ENCODE measurements at places on chromosomes 2 and 18.

GRCh38 chr2:8462899-8463648 is 218.8 kb upstream of the ID2 start:
- no peak for DNase-seq

- DNase-seq, result no peak
Observed at GRCh38 chr2:200411831-200412230, 98.0 kb downstream of the KCTD18 start.

GRCh38 chr2:97819754-97820153 is 106.4 kb downstream of the ZAP70 start:
- DNase-seq, result no peak

- no peak for DNase-seq
Observed at GRCh38 chr2:134144081-134144596, 109.7 kb upstream of the MGAT5 start.

- no peak for DNase-seq
Observed at GRCh38 chr2:66594001-66594400, 159.1 kb downstream of the MEIS1 start.

- peak; percentile 63 for DNase-seq
Observed at GRCh38 chr2:109348671-109349502, 219.9 kb downstream of the SH3RF3 start.

GRCh38 chr18:21996351-21996826 is 173.0 kb upstream of the GATA6 start:
- no peak for DNase-seq

DNA sequence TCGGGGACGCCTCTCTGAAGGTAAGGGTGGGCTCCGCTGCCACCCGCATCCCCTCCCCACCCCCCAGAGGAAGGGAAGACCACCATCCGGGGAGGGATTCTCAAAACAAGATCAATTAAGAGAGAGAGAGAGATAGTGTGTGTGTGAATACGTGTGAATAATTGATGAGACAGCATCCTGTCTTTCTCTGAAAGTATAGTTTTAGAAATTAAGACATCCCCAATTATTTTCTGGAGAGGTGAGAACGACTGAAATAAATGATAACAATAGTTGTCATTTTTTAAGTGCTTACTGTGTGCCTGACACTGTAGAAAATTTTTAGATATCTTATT is 751 bp downstream of the IL18R1 start:
- DNase-seq, result no peak

DNA sequence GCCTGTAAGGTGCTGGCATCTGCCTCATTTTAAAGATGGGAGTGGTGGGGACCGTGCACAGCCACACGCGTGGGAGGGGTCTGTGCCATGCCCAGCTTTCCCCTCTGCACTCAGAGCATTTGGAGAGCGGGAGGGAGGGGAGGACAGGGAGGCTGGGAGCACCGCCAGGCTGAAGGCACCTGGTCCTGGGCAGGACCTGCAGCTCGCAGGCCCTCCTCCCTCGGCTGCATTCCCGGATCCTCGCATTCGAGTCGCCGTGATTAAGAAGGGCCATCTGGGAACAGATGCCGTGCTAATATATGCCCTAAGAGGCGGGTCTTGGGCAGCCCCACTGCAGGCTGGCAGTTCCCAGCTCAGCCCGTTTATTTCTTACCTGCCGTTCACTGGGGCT is 84.0 kb downstream of the PTGR3 start:
- DNase-seq, result no peak

DNA sequence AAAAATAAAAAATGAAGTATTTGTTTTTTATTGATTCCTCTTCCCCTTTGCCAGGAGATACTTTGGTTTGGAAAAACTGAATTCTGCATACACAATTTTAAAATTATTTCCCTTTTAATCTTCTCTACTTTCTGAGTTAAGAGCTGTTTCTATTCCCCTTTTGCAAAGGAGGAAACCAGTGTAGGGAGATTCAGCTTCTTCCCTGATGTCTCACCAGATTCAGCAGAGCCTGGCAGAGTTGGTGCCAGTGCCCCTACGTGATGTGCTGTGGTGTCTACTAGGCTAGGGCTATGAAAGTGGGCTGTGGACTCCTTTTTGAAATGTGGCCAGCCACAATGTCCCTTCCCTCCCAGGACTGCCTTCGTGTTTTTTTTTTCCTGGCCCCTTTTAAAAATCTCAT is 2.4 kb downstream of the RPE start:
- DNase-seq, result no peak

GRCh38 chr18:13606604-13607254 is 119.6 kb downstream of the FAM210A start:
- no peak for DNase-seq

DNA sequence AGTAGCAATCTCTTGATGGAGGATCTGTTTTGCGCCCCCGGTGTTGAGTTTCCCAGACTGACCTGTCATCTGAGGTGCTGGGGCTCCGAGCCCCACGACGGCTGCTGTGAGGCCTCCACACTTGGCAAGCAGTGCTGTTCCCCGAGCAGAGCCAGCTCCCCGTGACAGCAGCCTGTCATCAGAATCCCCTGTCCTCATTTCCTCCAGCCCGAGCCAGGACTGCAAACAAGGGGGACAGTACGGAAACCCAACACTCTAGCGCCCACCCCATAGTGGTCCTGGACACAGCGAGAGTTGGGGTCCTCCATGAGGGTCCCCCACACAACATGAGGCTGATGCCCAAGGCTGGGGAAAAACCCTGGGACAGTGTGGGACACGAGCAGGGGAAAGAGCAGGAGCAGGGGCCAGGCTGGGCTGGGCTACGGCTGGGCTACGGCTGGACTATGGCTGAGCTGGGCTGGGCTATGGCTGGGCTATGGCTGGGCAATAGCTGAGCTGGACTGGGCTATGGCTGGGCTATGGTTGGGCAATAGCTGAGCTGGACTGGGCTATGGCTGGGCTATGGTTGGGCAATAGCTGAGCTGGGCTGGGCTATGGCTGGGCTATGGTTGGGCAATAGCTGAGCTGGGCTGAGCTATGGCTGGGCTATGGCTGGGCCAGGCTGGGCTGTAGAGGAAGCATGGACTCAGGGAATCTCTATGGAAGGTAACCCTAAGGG is 1.5 kb upstream of the KLHL30 start:
- peak; percentile 43 for DNase-seq

DNA sequence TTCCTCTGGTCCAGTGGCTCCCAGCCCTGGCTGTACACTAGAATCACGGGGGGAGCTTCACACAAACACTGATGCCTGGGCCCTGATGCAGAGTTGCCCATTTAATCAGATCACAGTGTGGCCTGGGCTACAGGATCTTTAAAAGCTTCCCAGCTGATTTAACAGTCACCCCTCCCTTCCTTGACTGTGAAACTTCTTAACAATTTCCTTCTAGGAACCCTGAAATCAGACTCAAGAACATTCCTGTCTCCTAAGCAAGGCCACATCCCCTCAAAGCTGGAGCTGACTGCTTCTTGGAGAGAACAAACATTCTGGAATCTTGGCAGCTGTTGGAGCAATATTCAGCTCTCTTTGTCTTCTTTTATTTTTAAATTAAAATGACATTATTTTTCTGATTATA is 88.7 kb downstream of the ADD2 start:
- no peak for DNase-seq

All from hematopoietic multipotent progenitor cell treated with erythropoietin and hydrocortisone succinate and interleukin-3 and kit ligand, for 4 days (in vitro differentiated cells).